COR-L47 (cell line): ENCODE measurements at places on chromosomes 4 and X.

DNA sequence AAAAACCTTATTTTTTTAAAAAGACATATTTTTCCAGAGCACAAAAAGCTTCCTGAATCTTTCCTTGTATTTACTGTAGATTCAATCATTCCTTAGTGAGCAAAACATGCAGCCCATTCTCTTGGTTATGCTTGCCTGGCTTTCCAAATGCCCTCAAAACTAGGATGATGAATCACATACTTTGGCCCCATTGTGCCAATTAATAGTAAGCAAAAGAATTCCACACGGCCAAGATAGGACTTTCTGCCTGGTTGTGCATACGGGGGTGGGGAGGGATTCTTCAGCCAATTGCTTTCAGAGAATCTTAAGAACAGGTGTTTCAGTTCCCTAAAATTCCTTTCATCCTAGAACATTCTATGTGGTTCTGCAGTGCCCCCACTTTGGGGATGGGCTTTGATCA, 7.0 kb downstream of the RAI2 start:
- DNase-seq: no peak

GRCh38 chr4:81606166-81606565, 134.5 kb upstream of the RASGEF1B start:
- no peak for DNase-seq

- DNase-seq: no peak
Measured at GRCh38 chr4:102735582-102735981, 25.2 kb downstream of the MANBA start.

- DNase-seq: no peak
Measured at GRCh38 chr4:8543623-8544022, 36.6 kb upstream of the GPR78 start.

GRCh38 chrX:45714866-45715265, 514.2 kb upstream of the DIPK2B start:
- DNase-seq: no peak

DNA sequence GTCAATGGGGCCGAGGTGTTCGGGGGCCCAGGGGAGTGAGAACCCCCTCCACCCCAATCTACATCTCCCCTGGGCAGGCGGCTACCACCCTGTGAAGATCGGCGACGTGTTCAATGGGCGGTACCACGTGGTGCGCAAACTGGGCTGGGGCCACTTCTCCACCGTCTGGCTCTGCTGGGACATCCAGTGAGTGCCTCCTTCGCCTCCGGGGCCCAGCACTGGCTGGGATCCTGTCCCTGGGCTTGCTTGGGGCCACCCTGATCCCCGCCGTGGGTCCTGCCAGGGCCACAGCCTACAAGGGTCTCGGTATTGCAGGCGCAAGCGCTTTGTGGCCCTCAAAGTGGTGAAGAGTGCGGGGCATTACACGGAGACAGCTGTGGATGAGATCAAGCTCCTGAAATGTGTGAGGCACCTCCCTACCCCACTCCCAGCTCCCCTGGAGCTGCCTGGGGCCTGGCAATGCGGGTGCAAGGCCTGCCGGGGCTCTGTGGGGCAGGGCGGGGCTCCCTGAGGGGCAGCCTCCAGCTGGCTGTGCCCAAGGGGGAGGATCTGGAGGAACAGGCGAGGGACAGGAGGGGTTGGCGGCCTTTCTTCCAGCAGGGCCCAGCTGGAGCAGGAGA, 697 bp downstream of the SRPK3 start:
- no peak for DNase-seq

GRCh38 chrX:149877157-149877556, 3.8 kb upstream of the MAGEA8 start:
- DNase-seq: no peak

DNA sequence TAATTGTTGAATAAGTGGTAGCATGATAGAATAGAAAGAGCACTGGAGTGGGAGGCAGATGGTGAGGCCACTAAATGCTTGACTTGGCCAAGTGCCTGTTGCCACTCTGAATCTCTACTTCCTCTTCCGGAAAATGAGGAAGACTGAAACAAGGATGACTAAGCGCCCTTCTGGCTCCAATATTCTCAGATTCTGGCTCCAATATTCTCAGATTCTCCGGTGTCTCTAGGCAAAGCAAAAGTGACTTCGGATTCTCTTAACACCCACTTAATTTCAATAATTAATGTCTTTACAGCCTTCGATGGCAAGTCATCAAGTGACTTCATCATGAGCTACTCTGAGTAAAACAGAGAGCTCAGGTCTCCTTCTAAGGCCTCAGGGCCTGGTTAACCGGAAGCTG, 402.2 kb upstream of the FGF13 start:
- no peak for DNase-seq
